NCI-H2171 (cell line): ENCODE measurements at places on chromosomes 12 and 14.

DNA sequence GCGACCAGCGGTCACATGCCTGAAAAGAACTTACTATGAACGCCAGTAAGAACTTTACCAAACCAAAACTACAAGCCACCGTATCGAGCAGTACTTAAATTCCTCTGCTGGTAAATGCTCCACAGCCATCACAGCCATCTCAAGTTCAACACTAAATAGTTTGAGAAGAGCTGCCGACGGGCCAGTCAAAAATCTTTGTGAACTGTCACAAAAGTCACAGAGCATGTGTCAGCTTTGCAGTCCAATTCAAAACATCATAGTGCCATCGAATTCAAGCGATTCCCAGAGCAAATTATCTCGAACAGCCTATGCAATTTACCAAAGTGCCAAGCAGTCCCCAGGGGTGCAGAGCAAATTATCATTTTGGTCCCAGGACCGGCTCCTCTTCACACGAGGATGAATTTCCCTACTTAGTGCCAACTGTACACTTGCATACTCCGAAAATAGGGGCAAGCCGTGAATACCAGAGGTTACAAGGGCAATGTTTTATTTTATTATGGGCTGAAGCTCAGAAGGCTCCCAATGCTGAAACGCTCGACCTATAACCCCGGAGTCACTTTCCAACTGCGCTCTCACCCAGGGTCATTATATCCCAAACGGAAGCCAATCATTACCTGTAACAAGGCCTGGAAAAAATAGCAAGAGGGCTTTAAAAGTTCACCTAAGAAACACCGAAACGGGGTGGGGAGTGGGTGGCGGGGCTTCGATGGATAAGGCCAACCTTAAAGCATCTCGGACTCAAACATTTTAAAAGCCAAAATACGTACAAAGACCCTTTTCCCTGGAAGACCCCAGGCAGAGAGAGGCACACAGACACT lies 1.1 kb downstream of the LRP6 start:
- no peak for DNase-seq

- DNase-seq: no peak
Observed at GRCh38 chr14:33796356-33796755, 154.5 kb downstream of the EGLN3 start.

DNA sequence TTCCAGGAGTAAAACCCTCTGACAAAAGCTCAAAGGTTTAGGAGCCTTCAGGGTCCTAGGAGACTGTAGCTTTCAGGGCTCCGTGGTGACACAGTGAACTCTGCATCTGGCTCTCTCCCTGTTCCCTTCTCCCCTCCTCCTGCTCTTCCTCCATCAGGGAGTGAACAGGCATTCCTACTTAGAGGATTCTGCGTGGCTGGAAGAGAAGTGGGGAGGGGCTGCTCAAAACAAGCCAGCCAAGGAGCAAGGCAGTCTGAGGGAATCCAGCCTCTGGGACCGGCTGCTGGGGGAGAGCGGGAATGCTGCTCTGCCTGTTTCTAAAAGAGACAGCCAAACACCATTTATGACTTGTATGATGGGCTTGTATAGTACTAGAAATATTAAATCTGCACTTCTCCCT lies 49.5 kb downstream of the RBMS2 start:
- no peak for DNase-seq

DNA sequence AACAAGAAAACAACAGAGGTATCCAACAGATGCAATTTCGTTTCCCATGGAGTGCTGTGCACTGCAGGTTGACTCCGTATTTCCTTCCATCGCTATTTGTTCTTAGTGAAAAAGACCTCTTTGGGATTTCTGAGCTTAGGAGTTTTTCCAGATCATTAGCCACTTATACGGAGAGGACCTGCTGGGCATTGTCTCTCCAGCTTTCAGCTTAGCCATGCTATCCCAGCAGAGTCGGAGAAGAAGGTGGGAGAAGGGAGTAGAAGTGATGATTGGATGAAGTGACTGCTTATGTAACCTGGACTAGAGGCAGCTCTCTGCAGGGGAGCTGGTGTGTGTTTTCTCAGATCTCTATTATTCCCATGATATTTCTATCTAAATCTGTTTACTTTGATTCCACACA lies 737.7 kb downstream of the DIO2 start:
- no peak for DNase-seq

GRCh38 chr12:79665212-79665887 lies 25.4 kb downstream of the PAWR start:
- no peak for DNase-seq

DNA sequence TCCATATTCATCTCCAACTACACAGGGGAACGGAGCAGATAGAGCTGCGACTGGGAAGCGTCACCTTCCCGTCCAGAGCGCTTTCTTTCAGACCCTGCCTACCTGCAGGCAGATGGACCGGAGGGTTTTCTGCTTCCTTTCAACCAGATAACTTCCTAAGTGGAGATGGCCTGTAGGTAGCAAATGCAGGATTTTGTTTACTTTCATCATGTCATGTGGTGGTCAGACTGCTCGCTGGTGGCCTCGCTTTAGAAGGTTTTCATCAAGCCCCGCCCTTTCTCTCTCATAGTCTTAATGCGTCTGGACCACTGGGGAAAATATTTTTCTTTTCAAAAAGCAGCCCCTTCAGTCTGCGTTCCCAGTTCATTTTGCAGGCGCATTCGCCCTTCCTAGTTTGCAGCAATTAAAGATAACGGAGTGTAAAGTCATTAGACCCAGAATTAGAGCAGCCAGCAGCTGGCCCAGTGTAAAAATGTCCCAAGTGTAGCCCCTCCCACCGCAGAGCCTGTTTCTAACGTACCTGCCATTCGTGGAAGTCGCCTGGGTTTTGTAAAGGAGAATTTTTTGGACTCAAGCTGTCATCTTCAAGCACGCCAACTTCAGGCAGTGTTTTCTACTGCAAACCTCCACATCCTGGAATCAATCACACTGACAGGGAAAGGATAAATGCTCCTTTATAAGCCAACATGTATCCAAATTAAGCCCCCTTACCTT lies 68.9 kb downstream of the TESC start:
- no peak for DNase-seq

GRCh38 chr12:116642683-116643082 lies 83.5 kb downstream of the MAP1LC3B2 start:
- DNase-seq: no peak

DNA sequence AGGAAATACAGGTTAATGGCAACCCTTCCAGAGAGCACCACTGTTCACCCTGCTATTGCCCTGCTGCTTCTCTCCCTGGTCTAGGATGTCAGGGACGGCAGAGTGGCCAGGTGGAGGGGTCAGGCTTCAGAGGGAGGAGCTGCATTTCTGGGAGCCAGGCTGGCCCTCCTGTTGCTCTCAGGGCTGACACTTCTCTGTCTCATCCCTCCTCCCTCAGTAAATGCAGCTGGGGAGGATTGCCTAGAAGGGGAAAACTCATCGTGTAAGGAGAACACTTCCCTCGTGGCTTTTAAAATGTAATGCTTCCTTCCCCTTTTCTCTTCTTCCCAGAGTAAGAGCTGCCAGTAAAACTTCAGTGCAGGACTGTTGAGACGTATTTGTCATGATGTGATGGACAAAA lies 20.8 kb downstream of the SUSD6 start:
- DNase-seq: no peak

- no peak for DNase-seq
Observed at GRCh38 chr12:115762936-115763335, 514.6 kb downstream of the MED13L start.

DNA sequence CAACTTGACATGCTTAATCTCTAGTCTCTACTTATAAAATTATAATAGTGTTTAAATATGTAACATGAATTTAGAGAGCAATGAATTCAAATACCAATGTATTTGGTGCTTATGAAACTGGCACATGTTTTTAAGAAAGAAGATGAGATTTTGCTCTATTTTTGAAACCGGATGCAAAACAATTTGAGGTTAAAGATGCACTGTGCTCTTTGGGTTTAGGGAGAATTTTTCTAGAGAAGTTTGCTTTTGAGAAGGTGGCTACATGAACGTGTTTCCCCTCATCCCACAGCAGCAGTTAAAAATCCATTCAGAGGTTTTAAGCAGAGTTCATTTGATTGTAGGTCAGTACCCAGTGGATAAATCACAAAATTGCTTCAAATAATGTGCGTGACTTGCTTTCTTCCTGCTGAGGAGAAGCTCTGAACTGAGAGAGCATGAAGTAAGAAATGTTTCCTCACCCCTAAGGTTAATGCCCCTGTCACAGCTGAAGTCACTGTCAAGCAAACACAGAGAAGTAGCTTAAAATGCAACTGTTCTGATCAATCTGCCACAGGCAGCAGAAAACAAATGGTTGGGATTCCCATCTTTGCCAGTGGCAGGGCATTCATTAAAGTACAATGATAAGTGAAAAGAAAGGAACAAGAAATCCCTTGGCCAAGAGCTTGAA lies 241.9 kb upstream of the SYT1 start:
- no peak for DNase-seq

GRCh38 chr12:66482351-66483203 lies 180.3 kb downstream of the HELB start:
- DNase-seq: no peak

DNA sequence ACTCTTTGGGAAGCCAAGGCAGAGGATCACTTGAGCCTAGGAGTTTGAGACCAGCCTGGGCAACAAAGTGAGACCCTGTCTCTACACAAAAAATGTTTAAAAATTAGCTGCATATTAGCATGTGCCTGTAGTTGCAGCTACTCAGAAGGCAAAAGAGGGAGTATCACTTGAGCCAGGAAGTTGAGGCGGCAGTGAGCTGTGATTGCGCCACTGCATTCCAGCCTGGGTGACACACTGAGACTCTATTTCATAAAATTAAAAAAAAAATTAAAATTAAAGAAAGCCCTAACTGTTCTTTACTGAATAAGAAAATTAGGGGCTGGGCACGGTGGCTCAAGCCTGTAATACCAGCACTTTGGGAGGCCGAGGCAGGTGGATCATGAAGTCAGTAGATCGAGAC lies 27.0 kb downstream of the SENP1 start:
- no peak for DNase-seq
